CD8-positive, alpha-beta T cell (primary cell): ENCODE measurements at places on chromosomes 5 and 9.

DNA sequence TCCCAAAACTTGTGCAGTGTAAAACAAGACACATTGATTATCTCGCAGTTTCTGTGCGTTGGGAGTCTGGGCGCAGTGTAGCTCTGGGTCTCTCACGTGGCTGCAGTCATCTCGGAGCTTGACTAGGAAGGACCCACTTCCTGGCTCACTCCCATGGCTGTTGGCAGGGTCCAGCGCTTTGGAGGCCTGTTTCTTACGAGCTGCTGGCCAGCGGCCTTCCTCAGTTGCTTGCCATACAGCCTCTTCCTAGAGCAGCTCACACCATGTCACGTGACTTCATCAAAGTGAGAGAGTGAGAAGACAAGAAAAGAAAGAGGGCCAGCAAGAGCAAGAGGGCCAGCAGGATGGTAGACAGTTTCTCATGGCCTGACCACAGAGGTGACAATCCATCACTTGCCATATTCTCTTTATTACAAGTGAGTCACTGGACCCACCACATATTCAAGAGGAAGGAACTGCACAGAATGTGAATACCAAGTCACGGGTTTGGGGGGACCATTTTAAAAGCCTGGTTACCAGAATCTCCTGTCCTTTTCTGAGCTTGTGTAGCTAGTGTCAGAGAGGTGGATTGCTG, 36.2 kb downstream of the MCCC2 start:
- DNase-seq, result peak; percentile 4

GRCh38 chr5:136622747-136623146, 257.4 kb upstream of the TRPC7 start:
- no peak for DNase-seq

- peak; percentile 46 for DNase-seq
Measured at GRCh38 chr9:124216474-124217176, 41.1 kb upstream of the NEK6 start.

GRCh38 chr9:129694243-129694646, 28.8 kb downstream of the PRRX2 start:
- no peak for DNase-seq
